ENCODE measurements at places on chromosomes 4 and X.

DNA sequence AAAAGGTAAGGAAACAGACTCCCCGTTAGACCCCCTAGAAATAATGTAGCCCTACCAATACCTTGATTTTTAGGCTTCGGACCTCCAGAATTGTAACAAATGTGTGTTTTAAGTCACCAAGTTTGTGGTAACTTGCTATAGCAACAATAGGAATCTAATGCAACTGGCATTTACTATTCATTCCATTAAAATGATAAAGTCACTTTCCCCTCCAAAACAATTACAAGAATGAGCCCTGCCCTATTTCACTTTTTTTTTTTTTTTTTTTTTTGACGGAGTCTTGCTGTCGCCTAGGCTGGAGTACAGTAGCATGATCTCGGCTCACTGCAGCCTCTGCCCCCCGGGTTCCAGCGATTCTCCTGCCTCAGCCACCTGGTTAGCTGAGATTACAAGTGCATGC, 3.5 kb upstream of the DDX60L start:
- DNase-seq = no peak

DNA sequence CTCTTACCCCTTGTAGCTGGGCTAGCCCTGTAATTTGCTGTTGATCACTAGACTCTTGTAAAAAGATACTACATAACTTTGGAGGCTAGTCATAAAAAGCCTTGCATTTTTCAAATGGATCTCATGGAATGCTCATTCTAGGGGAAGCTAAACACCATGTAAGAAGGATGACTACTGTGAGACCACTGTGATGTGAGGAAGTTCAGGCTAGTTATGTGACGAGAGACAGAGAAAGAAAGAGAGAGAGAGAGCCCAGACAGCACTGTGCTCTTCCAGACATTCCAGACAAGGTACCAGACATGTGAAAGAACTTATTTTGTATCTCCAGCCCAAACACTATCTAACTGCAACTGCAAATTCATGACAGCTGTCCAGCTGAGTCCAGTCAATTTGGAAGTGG, 404.6 kb upstream of the PITX2 start:
- DNase-seq = no peak

DNA sequence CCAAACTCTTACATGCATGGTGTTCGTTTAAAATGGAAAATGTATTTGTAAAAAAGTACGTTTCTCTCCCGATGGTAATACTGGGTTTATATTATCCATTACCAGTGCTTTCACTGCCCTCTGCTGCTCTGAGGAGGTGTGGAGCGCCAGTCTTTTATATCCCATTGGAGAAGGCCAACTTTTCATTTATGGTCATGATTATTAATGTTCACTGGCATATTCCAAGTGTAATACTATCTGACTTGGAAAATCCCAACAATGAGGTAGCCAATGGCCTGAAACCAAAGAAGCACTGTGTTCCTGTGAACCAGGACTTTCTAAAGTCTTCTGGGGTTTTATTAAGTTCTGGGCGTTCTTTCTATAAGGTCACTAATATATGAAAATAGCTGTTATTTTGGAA, 80.7 kb downstream of the SYNPO2 start:
- peak; percentile 11 for DNase-seq

- DNase-seq = peak; percentile 54
Measured at GRCh38 chrX:118644378-118644777, 83.0 kb upstream of the IL13RA1 start.

DNA sequence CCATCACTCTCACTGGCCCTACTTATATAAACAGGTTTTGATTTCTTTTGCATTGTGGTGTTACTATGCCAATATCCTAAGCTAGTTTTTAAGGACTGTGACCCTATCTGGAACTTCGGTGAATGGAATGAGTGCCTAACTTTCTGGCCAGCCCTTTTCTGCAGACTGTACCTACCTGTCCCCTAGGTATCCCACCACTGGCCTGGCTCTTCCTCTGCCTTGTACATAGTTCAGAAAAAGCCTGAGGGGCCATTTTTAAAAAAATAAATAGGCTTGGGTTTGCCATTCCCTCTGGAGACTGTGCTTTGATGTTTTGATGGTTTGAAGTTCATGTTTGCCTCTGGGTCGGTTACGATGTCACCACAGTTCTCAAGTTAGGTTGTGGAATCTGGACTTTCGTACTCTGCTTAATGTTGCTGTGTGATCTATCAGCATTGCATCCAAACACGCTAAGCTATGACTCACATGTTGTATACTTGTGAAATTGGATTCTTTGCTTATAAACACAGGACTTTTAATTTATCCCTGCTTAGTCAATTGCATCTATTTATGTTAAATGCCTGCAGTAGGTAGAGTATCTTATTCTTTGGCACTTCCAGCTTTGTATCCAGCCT, 182.0 kb downstream of the ANKRD50 start:
- peak; percentile 99 for DNase-seq

DNA sequence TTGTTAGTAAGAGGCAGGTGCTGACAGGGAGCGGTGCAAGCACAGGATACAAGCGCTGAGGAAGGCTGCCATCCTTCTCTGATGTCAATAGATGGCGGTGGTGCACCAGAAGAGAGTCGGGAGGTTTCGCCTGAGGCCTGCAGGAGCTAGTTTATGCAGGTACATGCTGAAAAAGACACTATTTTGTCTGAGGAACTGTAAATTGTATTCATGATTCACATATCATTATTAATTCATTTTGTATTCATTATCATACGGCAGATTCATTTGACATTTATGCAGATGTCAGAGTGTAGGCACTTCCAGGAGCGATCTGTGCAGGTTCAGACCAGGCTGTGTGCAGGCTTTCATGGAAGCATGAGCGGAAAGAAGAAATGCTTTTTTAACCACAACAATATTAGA, 824.0 kb downstream of the STIM2 start:
- DNase-seq = peak; percentile 44

DNA sequence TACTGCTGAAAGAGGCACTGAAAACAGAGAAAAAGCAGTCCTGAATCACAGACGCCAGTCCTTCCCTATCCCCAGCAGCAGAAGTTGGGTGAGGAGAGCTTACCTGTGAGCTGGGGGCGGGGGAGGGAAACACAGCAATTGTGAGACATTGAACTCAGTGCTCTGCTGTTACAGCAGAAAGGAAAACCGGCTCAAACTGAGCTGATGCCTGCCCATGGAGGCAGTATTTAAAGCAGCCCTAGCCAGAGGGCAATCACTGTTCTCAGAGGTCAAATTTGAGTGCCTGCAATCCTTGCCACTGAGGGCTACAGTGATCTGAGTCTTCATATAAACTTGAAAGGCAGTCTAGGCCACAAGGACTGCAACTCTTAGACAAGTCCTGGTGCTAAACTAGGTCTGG, 220.7 kb downstream of the GRXCR1 start:
- DNase-seq = no peak

DNA sequence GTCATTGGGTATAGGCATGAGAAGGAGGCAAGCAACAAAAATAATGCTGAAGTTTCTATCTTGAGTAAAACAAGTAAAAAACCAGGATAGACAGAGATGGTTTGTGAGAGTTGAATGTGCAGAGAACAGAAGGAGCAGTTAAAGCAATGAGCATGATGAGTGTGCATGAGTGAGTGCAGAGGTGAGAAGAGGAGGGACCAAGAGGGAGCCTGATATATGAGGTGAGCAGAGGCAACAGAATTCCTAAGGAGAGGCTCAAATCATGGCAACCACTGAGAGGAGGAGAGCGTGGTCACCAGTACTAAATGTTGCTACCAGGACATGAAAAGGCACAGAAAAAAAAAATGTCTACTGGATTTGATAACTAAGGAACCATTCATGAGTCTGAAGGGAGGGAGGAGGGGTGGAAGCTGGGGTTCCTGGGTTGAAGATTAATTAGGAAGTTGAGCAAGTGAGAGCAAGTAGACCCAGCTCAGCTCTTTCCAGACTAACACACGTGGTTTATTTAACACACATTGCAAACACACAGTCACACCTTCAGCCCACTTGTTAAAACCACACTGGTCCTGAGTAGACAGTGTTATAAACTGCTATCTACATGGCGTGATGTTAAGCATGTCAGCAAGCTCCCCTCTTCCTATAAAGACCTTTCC, 69.0 kb upstream of the IQCM start:
- no peak for DNase-seq

DNA sequence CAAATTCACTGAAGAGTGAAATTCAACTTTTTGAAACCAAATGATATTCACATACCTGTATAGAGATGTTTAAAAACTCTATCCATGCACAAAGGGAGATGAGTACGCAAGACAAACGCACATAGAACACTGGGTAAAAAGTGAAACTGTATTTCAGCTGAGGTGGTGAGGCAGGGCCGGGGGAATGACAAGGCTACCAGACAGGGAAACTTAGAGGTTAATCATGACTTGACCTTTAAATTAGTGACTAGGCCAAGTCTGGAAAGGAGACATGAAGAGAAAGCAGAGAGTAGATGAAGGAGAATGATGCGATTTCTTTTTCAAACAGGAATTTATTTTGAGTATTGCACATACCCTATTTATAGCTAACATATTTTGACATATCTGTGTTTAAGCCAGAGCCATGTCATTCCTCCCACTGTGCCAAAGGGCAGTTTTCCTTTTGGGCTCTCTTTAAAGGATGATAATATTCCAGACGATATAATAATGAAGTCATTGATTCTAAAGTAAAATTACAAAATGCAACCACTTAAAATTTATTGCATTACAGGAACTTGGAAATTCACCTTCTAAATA, 49.4 kb downstream of the ARHGEF6 start:
- DNase-seq = no peak

DNA sequence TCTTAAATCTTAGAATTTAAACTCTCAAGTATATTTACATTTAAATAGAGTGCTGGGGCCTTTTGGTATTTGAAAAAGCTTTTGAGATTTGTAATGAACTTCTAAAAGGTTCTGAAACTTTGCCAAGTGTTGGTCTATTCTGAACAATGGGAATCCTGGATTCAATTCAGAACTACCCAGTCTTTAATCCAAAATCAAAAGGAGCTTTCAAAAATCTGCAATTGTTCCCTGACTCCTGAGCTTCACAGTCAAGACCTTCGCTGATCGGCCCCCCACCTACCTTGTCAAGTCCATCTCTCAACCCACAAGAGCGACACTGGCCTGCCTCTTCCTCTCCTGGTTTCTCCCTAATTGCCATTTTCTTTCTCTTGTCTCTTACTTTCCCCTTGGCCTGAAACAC, 666.1 kb upstream of the BOD1L1 start:
- no peak for DNase-seq

DNA sequence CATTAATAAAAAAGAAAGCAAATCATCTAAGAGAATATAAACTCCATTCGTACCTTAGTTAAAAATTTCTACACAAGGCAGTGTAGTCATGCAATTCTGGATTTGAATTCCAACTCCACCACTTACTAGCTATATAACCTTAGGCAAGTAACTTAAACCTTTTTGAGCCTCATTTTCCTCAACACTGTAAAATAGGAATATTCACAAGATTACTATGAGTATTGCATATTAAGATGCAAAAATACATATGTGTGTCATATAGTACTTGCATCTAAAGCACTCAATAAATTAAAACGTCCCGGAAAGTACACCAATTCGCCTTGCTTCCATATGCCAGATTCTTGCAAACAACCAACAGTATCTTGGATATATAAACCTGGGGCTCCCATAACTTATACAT, 42.0 kb downstream of the HNRNPD start:
- no peak for DNase-seq

GRCh38 chrX:113202601-113203000, 362.0 kb upstream of the AMOT start:
- DNase-seq = no peak

GRCh38 chr4:7462509-7462971, 27.8 kb upstream of the PSAPL1 start:
- DNase-seq = peak; percentile 46

GRCh38 chr4:185966997-185967775, 101.8 kb upstream of the TLR3 start:
- no peak for DNase-seq
